ENCODE measurements at places on chromosomes 2 and 18.

DNA sequence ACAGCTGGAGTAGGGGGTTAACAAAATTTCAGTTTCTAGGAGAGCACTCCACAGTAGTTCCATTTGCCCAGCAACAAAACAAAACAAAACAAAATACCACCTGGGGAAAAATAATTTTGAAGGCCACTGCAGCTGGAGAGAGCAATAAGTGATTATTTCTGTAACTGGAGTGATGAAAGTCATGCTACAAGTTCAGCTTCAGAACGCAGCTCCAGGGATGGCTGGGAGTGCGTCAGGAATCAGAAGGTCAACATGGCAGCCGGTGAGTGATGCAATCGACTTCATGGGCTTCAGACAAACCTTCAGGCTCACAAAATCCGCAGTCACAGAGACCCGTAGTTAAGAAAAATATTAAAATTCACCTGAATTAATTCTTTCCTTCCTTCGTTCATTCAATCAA lies 41.0 kb downstream of the ABHD3 start:
- H3K27ac ChIP-seq, result no peak overlapping the region
- H3K27me3 ChIP-seq, result no peaks in the 10 kb centered on the region
- H3K4me3 ChIP-seq, result no peak overlapping the region

DNA sequence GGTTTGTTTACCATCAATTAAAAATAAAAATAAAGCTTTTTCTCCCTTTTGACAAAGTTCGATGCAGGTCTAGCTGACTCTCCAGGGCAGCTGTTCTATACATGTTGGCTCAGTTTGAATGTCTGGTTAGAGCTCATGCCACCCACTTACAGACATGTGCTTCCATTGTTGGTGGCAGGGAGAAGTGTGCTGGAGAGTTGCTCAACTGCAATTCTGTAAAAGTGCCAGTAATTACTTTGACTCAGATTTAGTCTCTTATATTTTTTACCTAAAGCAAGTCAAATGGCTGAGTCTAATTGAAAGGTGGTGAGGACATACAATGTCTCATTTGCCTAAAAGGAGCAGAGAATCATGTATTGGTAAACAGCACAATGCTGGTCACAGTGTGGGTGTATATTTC lies 609.1 kb upstream of the SYT4 start:
- no peaks in the 10 kb centered on the region for H3K27me3 ChIP-seq
- H3K36me3 ChIP-seq, result no peaks in the 10 kb centered on the region
- H3K4me1 ChIP-seq, result no peaks in the 10 kb centered on the region
- DNase-seq, result no peak
- H3K27ac ChIP-seq, result no peak overlapping the region

DNA sequence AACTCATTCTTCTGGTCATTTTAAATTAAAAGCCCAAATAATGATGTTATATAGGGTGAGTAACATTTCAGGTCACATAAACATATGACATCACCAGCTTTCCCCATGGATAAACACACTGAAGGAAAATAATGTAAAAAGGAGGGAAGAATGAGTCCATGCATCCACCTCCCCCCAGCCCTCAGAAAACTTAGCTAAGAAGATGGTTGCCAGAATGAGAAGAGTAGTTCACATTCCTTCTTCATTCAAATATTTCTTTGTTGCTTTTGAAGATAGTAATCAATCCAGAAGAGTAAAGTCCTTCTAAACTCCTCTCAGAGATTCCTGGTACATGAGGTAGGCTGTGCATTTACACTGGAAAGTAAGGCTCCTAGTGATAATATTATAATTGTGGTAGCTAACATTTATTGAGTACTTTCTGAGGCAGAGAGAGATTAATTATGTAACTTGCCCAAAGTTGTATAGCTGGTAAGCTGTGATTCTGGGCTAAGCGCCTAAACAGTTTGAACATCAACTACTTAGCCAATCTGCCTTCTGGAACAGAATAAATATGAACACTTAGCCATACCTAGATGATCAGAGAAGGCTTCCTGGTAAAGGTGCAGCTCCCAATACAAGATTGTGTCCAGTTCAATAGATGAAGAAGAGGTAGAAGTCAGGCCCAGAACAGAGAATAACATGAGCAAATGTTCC lies 256.7 kb upstream of the FN1 start:
- peaks cover 6% of the 10 kb centered on the region for H3K27me3 ChIP-seq
- H3K36me3 ChIP-seq, result no peaks in the 10 kb centered on the region
- H3K4me3 ChIP-seq, result no peak overlapping the region
- DNase-seq, result no peak
- no peaks in the 10 kb centered on the region for H3K4me1 ChIP-seq
- H3K27ac ChIP-seq, result no peak overlapping the region

DNA sequence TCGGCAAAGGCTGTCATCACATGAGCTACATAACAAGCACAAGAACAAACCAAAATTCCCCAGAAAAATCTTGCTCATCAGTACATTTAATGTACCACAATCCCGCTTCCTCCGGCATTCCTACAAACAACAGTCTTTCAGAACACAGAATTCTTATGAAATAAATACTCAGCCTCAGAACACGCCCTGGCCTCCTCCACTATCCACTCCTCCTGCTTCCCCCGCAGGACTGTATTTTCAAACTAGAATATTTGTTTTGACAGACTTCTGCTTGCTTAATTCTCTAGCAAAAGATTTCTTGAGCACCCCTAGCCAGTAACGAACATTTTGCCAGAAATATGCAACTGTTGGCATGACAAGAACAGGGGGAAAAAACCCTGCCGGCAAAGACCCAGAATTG lies 131.2 kb downstream of the THADA start:
- no peak overlapping the region for H3K27ac ChIP-seq
- no peaks in the 10 kb centered on the region for H3K27me3 ChIP-seq
- no peak for DNase-seq
- peaks cover 11% of the 10 kb centered on the region for H3K36me3 ChIP-seq

GRCh38 chr2:156182132-156182531 lies 150.4 kb downstream of the NR4A2 start:
- H3K27ac ChIP-seq, result no peak overlapping the region
- no peaks in the 10 kb centered on the region for H3K36me3 ChIP-seq
- DNase-seq, result no peak
- no peak overlapping the region for H3K4me3 ChIP-seq
- no peaks in the 10 kb centered on the region for H3K4me1 ChIP-seq
- no peaks in the 10 kb centered on the region for H3K27me3 ChIP-seq

DNA sequence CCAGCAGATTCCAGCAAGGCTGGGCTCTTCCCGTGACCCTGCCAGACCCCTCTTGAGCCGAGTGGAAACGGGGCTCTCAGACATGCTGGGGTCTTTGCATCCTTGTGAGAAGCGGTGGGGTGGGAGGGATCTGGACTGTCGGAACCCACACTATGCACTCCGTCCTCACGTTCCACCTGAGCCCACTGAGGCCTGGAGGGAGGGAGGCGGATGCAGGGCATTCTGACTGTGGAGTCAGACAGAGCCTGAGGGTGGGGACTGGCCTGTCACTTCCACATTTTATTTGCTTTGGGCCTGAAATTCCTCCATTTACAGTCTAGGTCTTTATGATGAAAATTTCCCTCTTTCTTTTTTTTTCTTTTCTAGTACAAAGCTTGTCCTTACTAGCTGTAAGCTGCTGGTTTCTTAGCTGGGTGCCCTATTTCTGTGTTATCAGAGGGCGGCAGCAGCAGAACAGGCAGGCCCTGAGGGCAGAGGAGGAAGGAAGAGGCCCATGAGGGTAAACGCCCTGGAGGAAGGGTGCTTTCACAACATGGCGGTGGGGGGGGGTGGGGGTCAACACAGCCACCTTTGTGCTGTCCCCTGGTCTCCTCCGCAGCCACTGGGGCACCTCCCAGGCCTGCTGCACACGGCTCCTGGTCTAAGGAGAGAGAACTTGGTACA lies 373.5 kb upstream of the MYT1L start:
- H3K36me3 ChIP-seq, result no peaks in the 10 kb centered on the region
- no peak overlapping the region for H3K27ac ChIP-seq
- no peaks in the 10 kb centered on the region for H3K4me1 ChIP-seq

DNA sequence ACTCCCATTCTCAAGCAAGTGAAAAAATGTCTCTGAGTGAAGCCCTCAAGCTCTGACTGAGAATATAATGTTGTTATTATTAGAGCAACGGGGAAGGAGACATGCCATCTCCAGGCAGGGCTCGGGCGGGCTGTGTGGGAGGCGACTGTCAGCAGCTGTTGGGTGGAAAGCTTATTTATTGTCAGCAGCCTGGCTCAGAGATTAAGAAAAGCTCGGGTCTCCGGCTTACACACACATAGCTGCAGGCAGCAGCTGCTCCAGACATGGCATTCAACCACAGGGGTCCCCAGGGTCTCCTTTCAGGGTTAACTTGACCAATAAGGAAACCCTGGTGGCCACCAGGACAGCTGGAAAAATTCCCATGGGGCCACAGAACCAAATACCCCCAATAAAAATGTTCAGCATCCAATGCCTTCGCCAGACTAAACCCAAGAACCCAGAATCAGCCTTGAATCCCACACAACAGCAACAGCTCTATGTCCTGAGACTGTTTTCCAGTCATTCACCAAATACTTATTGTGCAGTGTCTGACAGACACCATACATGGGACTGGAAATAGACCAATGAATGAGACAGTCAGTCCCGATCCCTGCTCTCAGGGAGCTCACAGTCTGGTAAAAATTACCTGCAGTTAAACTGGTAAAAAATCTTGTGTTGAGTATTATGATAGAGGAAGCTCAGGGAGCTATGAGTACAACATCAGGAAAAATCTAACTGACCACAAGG lies 70.5 kb upstream of the RTN4 start:
- no peak overlapping the region for H3K4me3 ChIP-seq
- DNase-seq, result no peak
- peaks cover 4% of the 10 kb centered on the region for H3K27me3 ChIP-seq
- H3K4me1 ChIP-seq, result peaks cover 4% of the 10 kb centered on the region

GRCh38 chr2:198731842-198732399 lies 725.8 kb downstream of the SATB2 start:
- H3K36me3 ChIP-seq, result no peaks in the 10 kb centered on the region
- no peaks in the 10 kb centered on the region for H3K27me3 ChIP-seq
- H3K27ac ChIP-seq, result no peak overlapping the region
- H3K4me1 ChIP-seq, result no peaks in the 10 kb centered on the region
- no peak overlapping the region for H3K4me3 ChIP-seq

All from activated T-helper 2 cell treated with anti-CD3 and anti-CD28 coated beads, Interferon-gamma antibody, Interleukin-2, Interleukin-4, amounts not matched to agents 10 μg/mL and 5 μg/mL and 100 μg/mL, durations not matched to agents 14 hours and 24 hours and 36 hours (primary cell).